ENCODE measurements at places on chromosomes 12 and 14. TPM values are rescaled to one million over a fixed set of nuclear protein-coding genes. Genes with fewer than 3 reads are reported as not detected.

DNA sequence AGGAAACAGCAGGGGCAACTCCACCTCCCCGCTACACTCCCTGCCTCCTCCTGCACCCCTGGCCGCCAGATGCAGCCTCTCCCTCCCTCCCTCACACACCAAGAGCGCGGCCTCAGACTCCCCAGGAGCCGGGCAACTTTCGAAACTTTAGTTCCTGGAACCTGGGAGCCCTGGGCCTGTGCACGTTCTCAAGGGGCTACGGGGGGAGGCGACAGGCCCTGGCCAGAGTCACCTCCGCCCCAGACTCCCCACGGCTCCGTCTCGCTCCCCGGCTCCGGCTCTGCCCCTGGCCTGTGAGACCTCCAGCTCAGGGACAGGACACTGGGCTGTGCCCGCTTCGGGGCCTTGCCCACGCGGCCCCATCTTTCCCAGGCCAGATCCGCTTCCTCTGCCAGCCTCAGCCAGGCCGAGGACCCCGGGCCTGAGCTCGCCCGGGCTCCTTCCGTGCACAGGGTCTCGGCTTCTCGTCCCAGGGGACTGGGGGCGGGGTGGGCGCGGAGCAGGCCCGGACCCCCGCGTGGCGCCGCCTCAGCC lies 5.5 kb downstream of the AMN start:
- no peak for DNase-seq

DNA sequence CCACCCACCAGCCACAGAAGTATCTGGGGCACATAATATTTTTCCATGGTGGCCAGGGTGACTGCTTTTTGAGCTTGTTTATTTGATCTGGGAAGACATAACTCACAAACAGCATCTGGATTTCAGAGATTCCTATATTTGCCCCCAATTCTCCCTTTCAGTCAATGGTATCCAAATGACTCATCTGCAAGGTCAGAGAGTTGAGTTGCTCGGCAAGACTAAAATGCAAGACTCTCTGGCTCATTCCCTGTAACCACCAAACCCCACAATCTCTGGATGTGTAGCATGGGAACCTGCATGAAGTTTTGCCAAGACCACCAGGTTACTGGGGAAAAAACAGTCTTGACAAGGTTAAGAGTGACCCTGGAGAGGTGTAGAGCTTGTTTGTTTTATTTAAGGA lies 174.9 kb upstream of the FAR2 start:
- DNase-seq = no peak

- DNase-seq = no peak
These were observed 103.8 kb downstream of the ARMH4 start for GRCh38 chr14:58048219-58048618.

DNA sequence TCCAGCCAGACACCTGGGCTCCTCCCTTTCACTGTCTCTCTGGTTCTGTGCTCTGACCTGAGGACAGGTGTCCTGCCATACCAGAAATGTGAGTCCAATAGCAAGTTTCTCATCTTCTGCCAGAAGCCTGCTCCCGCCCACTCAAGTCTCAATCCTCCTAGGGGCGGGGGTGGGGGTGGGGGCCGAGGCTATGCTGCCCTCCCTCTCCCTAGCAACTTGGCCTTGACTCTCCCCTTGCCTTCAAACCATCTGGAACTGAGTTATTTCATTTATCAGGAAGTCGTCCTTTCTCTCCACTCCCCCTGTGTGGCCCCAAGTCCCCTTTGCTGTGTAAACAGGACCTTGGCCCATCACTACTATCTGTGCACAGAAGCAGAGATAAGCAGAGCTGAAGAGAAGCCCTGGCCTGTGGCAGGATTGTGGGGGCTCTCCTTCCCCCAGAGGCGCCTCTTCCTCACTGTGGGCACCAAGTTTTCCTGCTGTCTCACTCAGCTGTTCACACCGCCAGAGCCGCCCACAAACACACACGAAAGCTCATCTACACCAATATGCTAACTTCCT lies 117.1 kb downstream of the DPF3 start:
- DNase-seq = no peak

- no peak for DNase-seq
These were observed 3.2 kb downstream of the PLD4 start for GRCh38 chr14:104927901-104928300.

DNA sequence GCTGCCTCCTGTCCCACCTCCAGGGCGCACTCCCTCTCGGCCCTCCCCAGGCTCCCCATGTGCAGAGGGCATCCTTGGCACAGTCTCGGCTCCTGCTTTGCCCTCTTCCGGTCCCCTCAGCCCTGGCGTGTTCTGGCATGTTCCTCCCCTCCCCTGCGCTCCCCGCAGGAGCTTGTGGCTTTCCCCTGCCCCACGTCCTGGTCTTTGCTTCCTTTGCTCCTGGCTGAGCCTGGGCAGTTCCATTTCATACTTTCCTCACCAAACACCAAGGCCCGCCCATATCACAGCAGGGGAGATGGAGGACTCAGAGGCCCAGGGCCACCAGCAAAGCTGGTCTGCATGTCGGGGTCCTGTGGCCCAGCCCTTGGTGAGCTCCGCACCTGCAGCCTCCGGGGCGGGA lies 56.0 kb downstream of the FBRSL1 start:
- DNase-seq = no peak

- no peak for DNase-seq
These were observed 87.4 kb downstream of the PIWIL1 start for GRCh38 chr12:130424858-130425697.

DNA sequence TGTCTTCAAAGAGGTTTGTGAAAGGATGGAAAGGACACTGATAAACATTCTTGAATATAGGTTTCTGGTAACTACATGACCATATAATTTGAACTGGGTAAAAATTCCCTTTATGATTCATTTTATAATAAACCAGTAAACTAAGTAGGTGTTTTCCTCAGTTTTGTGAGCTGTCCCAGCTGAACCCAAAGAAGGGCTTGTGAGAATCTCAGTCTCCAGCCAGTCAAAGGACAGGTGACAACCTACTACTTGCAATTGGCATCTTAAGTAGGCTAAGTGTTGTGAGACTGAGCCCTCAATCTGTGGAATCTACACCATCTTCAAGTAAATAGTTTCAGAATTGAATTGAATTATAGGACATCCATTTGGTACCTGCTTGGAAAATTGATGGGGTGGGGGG lies 75.2 kb downstream of the MYF5 start:
- DNase-seq = no peak

DNA sequence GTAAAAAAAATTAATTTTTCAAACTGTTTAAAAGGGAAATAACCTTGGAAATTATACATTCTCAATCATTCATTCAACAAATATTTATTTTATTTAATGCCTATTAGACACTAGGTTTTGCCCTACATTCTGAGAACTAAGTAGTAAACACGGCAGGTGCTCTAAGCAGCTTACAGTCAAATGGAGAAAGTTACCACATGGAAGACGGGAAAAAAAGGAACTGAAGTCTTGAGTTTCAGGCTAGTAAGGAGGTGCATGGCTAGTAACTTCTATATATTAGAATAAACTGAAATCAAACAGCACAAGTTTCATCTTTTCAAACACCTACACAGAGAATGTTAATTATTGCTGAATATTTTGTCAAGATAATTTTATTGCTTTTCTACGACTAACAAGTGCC lies 52.9 kb downstream of the C12orf42 start:
- DNase-seq = no peak

GRCh38 chr14:73661872-73662271 lies 17.1 kb downstream of the DNAL1 start:
- no peak for DNase-seq

GRCh38 chr14:73365727-73366126 lies 92.6 kb downstream of the NUMB start:
- DNase-seq = no peak

- DNase-seq = no peak
These were observed 38.5 kb downstream of the GLRX5 start for GRCh38 chr14:95573313-95573712.

DNA sequence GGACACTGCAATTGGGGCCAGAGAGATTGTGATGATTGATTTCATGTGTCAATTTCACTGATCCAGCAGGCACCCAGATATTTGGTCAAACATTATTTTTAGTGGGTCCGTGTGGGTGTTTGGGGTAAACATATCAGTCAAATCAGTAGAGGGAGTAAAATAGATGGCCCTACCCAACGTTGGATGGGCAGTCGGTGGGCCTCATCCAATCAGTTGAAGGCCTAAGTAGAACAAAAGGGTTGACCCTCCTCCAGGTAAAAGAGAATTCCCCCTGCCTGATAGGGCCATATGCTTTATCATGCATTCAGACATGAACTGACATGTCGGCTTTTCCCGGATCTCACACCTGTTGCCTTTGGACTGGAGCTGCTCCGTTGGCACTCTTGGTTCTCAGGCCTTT lies 195.1 kb upstream of the CAND1 start:
- DNase-seq = no peak

DNA sequence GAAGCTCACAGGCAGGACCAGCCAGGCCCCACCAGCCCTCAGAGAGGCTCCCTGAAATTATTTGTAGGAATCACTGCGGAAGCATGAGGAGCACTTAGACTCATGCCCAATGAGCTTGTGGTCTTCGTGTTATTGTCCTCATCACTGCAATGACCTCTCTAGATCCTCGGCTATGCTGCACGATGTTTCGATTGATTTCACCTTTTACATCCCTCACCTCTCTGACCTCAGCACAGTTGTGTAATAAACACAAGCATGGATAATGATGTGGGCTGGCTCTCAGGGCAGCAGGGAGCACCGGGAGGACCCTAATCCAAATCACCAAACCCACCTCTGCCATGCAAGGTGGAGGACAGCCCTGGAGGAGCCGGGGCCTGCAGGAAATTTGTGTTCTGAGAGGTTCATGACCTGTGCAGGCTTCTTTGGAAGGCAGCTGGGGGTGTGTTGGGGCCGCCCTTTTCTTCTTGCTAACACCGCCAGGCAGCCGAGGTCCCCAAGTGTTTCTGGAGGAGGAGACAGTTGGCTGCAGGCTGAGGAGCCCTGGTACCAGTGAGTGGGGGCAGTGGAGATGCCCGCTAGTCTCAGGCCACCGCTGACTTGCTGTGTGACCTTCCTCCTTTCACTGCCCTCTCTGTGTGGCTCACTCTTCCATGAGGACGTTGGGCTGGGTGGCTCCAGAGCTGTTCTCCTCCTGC lies 29.5 kb upstream of the EML1 start:
- no peak for DNase-seq

DNA sequence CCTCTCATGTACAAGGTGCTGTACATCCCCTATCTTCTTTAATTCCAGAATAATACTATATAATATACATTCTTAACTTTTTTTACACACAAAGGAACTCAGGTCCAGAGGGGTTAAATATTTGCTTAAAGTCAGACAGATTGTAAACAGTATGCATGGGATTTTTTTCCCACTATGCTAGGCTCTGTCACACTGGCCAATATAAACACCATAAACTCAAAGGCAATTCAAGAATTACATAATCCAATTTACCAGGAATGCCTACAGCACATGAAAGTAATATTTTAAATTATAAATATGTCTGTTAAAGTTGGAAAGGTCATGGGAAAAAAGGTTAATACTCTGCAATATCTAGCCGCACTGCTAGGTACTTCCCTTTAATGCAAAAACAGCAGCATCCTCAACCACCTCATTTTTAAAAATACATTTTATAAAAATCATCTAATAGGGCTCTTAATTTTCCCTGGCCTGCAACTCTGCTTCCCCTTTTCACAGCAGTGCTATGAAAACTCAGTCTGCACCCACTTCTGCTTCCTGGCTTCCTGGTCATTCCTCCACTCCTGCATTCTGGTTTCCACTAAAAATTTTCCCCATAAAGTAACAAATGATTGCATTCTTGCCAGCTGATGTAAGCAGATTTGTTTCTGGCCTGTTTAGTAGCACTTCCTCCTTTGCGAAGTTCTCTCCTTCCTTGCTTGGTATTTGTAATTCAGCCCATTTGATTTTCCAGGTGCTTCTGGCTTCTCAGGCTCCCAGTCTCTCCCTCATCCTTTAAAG lies 128.1 kb downstream of the ITPR2 start:
- no peak for DNase-seq

- DNase-seq = peak; percentile 23
These were observed 1.5 kb downstream of the RILPL1 start for GRCh38 chr12:123532019-123532418.

DNA sequence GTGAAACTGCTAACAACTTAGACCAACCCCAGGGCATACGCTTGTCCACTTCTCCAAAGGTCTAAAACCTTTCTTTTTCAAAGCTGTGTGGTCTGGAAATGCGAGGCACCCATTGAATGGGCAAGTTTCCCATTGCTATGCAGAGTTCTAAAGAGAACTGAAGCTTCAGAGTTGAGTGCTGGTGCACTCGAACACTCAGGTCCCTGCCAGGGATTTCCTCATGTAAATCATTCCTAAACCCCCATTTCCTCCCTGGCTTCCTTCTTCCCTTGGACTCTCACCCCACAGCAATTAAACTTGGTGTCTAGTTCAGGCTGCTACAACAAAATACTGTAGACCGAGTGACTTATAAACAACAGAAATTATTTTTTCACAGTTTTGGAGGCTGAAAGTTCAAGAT lies 2.2 kb upstream of the PXN start:
- DNase-seq = no peak

DNA sequence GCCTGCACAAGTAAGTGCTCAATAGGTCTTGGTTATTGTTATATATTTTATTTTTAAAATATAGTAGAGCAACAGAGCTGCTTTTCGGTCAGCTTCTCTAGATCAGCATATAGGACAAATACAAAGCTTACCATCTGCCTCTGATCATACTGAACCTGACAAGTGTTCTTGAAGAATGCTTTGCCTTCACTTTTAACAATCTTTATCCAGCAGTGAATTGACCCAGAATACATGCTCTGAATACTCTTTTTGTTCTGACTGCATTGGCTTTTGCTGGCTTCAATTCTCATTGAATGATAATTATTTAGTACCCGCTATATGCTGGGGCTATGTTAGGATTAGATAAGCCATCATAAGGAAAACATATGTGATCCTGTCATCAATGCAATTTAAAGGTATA lies 137.8 kb downstream of the DHRS2 start:
- no peak for DNase-seq

DNA sequence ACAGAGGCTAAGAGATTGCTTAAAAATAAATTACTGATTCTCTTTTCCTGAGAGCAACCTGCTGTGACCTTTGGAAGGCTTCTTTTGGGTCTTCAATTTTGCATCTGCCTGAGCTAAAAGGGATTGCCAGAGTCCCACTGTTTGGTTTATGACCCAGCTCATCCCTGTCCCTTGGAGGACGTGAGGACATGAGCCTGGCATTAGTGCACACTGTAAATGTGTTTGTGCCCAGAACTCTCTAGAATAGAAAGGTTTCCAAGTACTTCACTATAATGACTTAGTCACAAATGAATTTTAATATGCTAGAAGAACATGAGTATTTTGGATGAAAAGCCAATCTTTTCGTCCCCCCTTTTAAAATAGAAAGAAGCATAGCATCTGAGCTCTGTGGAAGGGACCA lies 47.1 kb upstream of the CDKN3 start:
- DNase-seq = no peak

GRCh38 chr14:41606282-41606531 lies 469 bp upstream of the LRFN5 start:
- DNase-seq = no peak

GIT2 gene
- total RNA-seq = 95.3 TPM

RASAL1 gene
- not detected for total RNA-seq

SYCP3 gene
- 0.27 TPM for total RNA-seq

SIX6 gene
- total RNA-seq = not detected

LRRC10 gene
- not detected for total RNA-seq

CLEC4A gene
- 1.4 TPM for total RNA-seq

ASCL1 gene
- not detected for total RNA-seq

ABCD4 gene
- 71.4 TPM for total RNA-seq

MGAT4C gene
- total RNA-seq = not detected

SNRNP35 gene
- total RNA-seq = 47.8 TPM

GLTP gene
- total RNA-seq = 31.1 TPM
